ENCODE measurements at places on chromosomes 3 and 15. TPM values are rescaled to one million over a fixed set of nuclear protein-coding genes. Genes with fewer than 3 reads are reported as not detected.

USP13 gene
- total RNA-seq: 2.4 TPM

ST8SIA2 gene
- 0.79 TPM for total RNA-seq

GASK1A gene
- total RNA-seq: 5.9 TPM

RLBP1 gene
- not detected for total RNA-seq

CSPG4 gene
- total RNA-seq: 60.9 TPM

BTLA gene
- 12.9 TPM for total RNA-seq

IMPG2 gene
- not detected for total RNA-seq

DNA sequence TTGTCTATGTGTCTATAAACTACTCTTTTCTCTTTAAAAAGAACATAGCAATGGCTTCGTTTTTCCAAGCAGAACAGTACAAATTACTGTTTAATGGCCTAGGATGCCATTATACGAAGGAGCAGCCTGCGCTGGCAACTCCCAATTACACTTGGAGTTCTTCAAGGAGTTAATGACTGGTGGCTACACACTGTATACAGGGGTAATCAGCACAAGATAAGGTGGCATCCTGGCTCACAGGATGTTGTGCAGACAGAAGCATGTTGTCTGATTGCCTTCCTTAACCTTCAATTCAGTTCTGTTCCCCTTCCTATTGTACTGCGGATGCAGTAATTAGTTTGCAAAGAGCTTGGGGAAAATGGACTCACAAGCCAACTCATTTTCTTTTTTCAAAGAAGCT is 250.7 kb upstream of the ROBO2 start:
- H3K27ac ChIP-seq: no peak overlapping the region
- DNase-seq: no peak
- no peaks in the 10 kb centered on the region for H3K4me1 ChIP-seq
- no peaks in the 10 kb centered on the region for H3K27me3 ChIP-seq
- H3K4me3 ChIP-seq: no peak overlapping the region
- no peaks in the 10 kb centered on the region for H3K36me3 ChIP-seq

- no peak for DNase-seq
- no peaks in the 10 kb centered on the region for H3K27me3 ChIP-seq
- H3K36me3 ChIP-seq: no peaks in the 10 kb centered on the region
- no peak overlapping the region for H3K27ac ChIP-seq
These were observed 40.3 kb upstream of the TFRC start for GRCh38 chr3:196122021-196122687.

GRCh38 chr15:42511007-42511391 is 15.6 kb downstream of the SNAP23 start:
- DNase-seq: no peak
- H3K27me3 ChIP-seq: no peaks in the 10 kb centered on the region
- peaks cover 4% of the 10 kb centered on the region for H3K36me3 ChIP-seq
- H3K27ac ChIP-seq: no peak overlapping the region
- H3K4me1 ChIP-seq: peaks cover 3% of the 10 kb centered on the region

GRCh38 chr3:156761007-156761406 is 65.1 kb upstream of the LEKR1 start:
- no peak for DNase-seq
- H3K4me3 ChIP-seq: no peak overlapping the region
- no peaks in the 10 kb centered on the region for H3K4me1 ChIP-seq

DNA sequence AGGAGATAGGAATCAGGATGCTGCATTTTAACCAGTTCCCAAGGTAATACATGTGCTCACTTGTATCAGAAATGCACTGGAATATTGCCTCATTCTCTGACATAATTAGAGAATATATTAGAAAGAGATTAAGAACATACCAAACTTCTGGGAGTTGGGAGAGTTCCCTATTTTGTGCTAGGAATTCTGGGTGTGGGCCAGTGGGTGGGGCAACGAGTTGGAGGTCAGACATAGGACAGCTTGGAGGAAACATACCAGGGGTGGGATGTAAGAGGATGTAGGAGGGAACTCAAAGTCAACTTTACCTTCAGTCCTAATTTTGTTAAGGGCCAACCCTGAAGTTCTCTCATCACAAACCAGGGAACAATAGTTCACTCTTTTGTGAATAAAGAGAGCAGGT is 83.6 kb downstream of the SLC7A14 start:
- no peaks in the 10 kb centered on the region for H3K36me3 ChIP-seq
- no peak overlapping the region for H3K27ac ChIP-seq
- no peaks in the 10 kb centered on the region for H3K4me1 ChIP-seq
- DNase-seq: no peak
- no peaks in the 10 kb centered on the region for H3K27me3 ChIP-seq

GRCh38 chr3:152285509-152285908 is 16.8 kb downstream of the MBNL1 start:
- no peaks in the 10 kb centered on the region for H3K27me3 ChIP-seq
- H3K27ac ChIP-seq: peak overlapping the region; percentile 51
- DNase-seq: no peak
- no peak overlapping the region for H3K4me3 ChIP-seq
- H3K36me3 ChIP-seq: no peaks in the 10 kb centered on the region
- H3K4me1 ChIP-seq: peaks cover 39% of the 10 kb centered on the region

- no peaks in the 10 kb centered on the region for H3K27me3 ChIP-seq
- no peak for DNase-seq
- no peaks in the 10 kb centered on the region for H3K36me3 ChIP-seq
These were observed 41.9 kb downstream of the CACNA1D start for GRCh38 chr3:53536282-53536681.

- no peak overlapping the region for H3K27ac ChIP-seq
- DNase-seq: no peak
- H3K4me3 ChIP-seq: no peak overlapping the region
- no peaks in the 10 kb centered on the region for H3K27me3 ChIP-seq
These were observed 30.2 kb upstream of the BSN start for GRCh38 chr3:49523756-49524747.

DNA sequence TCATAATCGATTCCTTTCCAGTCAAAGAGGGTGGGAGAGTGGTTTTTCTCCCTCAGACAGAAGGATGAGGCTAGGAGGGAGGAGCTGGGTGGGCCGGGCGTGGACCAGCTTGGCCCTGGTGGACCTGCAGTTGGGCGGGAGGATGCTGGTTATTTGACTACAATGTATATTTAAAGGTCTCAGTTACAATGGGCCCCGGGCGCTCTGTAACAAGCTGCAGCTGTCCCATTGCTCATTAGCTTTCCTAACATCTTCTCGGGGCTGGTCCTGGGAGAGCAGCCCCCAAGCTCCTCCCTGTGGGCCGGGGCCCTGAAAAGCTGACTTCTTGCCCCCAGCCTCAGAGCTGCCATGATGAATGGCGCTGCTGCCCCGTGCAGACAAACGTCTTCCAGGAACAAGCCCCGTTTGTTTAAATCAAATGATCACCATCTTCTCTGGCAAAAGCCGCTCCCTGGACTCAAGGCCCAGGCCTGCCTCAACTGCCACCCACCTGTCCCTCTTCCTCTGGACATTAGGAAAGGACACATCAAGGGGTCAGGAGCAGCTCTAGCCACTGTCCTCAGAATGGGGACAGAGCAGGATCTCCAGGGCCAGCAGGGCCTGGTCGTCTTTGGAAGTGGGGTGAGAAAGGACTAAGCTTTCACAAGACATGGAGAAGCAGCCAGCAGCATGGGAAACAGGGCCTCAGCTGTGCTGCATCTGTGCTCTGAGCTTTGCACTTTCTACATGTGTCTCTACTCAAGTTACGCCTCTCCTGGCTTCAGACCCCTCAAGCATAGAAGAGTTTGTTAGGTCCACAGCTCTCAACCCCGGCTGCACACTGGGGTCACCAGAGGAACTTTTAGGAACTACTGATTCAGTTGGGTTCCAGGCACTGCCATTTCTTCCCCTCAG is 38.6 kb downstream of the MAGEF1 start:
- H3K4me3 ChIP-seq: no peak overlapping the region
- no peaks in the 10 kb centered on the region for H3K27me3 ChIP-seq
- no peak overlapping the region for H3K27ac ChIP-seq
- no peaks in the 10 kb centered on the region for H3K4me1 ChIP-seq

- no peaks in the 10 kb centered on the region for H3K27me3 ChIP-seq
- no peak for DNase-seq
- H3K4me3 ChIP-seq: no peak overlapping the region
- H3K36me3 ChIP-seq: no peaks in the 10 kb centered on the region
- no peaks in the 10 kb centered on the region for H3K4me1 ChIP-seq
These were observed 149.7 kb upstream of the NUDT16 start for GRCh38 chr3:131231710-131232389.
